CD8-positive, alpha-beta T cell (primary cell): ENCODE measurements at places on chromosomes 11 and 22.

DNA sequence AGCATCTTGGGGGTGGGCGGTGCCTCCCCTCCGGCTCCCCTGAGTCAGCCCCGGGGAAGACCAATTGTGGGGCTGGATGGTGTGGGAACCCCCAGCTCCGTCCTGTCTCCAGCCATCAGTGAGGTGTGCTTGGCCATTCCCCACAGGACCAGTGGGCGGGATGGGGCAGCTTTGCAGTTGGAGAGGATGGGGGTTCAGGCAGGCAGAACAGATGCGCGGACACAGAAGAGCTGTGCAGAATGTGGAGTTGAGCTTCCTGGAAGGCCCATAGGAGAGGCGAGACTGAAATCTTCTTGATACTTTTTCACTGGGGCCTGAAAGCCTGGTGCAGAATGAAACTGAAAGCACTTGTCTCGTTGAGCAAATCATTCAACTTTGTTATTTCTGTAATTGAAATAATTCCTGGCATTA, 23.8 kb downstream of the PARVB start:
- DNase-seq = no peak

- DNase-seq = no peak
These were observed 2.2 kb downstream of the CD6 start for GRCh38 chr11:60973699-60974098.

DNA sequence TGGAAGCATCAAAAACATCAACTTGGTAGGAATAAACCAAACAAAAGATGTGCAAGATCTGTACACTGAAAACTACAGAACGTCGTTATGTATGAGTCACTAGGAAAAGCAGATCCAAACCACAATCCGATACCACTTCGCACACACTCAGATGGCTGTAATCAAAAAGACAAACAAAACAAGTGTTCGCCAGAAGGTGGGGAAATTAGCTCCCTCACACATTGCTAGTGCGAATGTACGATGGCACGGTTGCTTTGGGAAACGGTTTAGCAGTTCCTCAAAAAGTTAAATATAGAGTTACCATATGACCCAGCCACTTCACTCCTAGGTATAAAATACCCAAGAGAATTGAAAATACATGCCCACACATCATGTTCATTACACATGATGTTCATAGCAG, 14.8 kb upstream of the CARD10 start:
- DNase-seq = no peak

- no peak for DNase-seq
These were observed at the start of gene FOLH1 for GRCh38 chr11:49208006-49208721. FOLH1 (minus strand) TSS chr11:49208602; CDS start chr11:49208409, 193 bp downstream.

GRCh38 chr11:19921976-19922688, 209.5 kb downstream of the NAV2 start:
- DNase-seq = no peak
